Stimulated activated CD8-positive, alpha-beta memory T cell treated with anti-CD3 and anti-CD28 coated beads, Interleukin-15, amount 100 ng/mL, for 4 hours (primary cell): ENCODE measurements at places on chromosomes 12 and 14.

- no peak for DNase-seq
Measured at GRCh38 chr14:91048265-91048664, 12.2 kb downstream of the RPS6KA5 start.

- no peak for DNase-seq
Measured at GRCh38 chr12:91628656-91629055, 446.0 kb upstream of the DCN start.

DNA sequence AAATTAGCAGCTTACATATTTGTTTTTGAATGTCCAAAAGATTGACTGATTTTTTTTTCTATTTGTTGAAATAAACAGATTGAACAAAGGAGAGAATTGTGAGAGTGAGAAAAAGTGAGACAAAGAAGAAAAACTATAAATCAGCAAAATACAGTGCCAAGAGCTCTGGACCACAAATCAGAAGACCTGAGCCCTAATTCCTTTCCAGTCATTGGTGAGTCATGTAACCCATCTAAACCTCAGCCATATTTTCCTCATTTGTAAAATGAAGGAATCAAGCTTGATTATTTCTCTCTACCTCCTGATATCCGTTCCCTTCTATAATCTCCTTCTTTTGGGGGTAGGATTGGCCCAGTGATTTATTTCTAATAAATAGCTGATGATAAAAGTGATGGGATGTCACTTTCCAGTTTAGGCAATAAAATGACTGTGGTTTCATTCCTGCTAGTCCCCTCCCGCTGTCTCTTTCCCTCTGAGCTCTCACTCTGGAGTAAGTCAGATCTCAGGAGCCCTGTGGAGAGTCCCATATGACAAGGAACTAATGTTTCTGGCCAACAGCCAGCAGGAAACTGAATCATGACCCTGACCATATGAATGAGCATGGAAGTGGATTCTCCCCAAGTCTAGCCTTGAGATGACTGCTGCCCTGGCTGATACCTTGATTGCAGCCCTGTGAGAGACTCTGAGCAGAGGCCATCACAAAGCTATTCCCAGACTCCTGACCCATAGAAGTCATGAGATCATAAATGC, 218.9 kb downstream of the ACSS3 start:
- DNase-seq = no peak

DNA sequence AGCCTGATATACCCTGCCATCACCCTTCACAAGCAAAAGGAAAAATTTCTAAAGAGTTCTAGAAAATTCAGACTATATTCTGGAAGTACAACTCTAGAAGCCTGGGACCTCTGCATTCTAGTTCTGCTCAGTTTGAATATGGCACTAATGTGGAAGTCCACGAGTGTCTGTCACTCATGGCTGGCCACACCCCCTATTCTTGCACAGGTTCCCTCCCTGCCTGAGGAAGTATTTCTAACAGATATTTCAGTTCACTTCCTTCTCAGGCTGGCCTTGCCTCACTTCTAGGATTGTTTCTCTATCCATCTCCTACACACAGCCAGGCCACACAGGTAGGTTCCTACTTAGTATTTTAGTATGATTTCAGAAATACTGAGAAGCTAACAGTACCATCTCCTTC, 67.4 kb downstream of the PHLDA1 start:
- DNase-seq = no peak

DNA sequence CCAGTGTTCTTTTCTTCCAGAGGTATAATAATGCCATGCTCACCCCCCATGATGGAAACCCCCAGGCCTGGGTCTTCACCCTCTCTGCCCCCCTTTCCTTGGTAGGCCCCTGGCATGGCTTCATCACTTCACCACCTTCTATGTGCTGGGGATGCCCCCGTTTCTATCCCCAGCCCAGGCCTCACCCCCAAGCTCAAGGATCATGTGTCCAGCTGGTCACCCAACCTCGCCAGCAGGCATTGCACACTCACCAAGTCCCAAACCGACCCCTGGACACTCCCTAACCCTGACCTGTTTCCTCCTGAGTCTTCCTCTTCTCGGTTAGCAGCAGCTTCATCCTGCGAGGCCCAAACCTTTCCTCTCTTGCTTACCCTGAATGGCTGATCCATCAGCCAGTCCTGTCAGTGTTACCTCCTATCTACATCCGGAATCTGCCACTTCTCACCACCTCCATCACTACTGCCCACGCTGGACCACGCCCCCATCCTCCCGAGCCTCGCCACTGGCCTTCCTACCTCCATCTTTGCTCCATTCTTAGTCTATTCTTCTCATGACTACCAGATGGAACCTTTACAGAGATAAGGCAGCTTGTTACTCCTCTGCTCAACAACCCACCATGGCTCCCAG, 69.0 kb downstream of the MVK start:
- DNase-seq = no peak

DNA sequence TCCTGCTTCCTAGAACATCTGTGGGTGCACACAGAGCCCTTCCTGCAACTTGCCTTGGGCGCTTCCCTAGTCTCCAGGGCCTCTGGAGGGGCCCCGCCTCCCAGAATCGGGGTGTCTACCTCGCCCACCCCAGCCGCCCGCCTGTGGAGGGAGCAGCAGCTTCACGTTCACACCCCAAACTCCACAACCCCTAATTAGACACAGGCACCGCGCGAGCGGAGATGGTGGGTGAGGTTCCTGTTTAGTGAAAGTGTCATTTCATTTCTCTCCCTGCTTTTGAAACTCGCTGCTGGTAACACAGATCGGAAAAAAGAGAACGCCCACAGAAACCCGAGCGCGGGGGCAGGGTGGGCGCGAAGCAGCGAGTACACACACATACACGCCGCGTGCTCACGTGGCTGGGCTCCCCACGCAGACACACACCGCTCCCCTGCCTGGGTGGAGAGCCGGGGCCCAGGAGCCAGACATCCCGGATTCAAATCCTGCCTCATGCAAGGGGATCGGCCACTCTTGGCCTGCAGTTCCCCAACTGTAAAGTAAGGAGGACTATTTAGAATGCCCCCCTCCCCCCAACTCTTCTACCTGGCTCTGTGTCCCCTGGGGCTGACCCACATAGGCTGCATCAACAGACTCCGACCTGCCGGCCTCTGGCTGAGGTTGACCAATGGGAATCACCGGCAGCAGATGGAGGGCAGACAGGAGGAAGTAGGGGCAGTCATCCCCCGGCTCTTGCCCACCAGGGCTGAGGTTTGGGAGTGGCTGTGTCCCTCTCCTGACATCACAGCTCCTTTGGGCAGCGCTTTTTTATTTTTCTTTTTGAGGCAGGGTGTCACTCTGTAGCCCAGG, 79.2 kb upstream of the NCOR2 start:
- DNase-seq = peak; percentile 77

- no peak for DNase-seq
Measured at GRCh38 chr14:38404100-38404541, 148.2 kb upstream of the CLEC14A start.

DNA sequence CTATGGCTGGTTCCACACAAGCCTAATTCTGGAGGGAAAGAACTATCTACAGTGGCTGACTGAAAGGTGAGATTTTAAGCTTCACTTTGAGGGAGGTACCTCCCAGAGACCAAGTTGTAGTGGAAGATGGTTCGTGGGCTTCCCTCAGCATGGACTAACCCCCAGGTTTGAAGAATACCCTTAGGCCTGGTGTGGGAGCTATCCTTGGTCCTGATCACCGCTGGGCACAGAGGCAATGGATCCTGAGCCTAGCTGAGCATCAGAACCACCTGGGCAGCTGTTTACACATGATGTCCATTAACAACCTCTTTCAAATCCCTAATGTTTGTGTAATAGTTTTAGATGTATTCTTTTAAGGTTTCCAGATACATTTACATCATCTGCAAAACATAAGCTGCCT, 10.3 kb downstream of the DAO start:
- DNase-seq = no peak

DNA sequence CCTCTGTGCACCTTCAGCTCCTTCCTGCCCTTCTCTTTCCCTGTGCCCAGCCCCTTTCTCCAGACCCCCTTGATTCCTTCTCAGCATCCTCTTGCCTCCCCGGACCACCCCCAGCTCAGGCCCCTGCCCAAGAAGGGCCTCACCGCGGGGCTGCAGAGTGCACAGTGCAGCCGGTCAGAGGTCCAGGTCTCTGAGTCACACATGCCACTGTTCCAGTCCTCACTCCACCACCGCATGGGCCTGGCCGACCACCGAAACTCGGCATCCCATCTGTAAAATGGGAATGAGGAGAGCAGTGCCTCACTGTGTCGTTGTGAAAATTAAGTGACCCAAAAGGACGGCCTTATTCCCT, 13.3 kb downstream of the BDKRB1 start:
- DNase-seq = no peak

GRCh38 chr12:123960856-123961255, 11.8 kb downstream of the CCDC92 start:
- no peak for DNase-seq

DNA sequence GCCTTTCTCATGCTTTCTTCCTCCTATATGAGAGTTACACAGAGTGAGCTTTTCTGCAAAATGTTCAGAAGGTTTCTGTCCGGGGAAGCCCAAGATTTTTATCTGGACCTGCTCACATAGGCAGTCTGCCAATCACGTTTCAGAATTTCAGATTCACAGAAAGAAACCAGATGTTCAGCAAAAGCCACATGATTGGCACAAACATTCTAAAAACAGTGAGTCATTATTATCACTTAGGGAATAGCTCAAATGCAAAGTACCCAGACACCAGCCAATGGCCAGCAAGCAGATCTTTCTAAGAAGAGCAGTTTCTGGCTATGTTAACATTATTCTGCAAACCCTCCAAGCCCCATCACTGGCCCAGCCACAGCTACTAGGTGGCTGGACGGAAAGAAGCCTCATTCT, 1558.5 kb upstream of the TMEM132C start:
- DNase-seq = no peak

- DNase-seq = no peak
Measured at GRCh38 chr14:67079846-67080245, 109.4 kb upstream of the GARIN2 start.

- no peak for DNase-seq
Measured at GRCh38 chr12:11513288-11513687, 117.9 kb upstream of the PRB2 start.

- no peak for DNase-seq
Measured at GRCh38 chr12:10027721-10028120, 2.8 kb upstream of the CLEC9A start.

- DNase-seq = no peak
Measured at GRCh38 chr14:74083784-74084276, 423 bp downstream of the ALDH6A1 start.

DNA sequence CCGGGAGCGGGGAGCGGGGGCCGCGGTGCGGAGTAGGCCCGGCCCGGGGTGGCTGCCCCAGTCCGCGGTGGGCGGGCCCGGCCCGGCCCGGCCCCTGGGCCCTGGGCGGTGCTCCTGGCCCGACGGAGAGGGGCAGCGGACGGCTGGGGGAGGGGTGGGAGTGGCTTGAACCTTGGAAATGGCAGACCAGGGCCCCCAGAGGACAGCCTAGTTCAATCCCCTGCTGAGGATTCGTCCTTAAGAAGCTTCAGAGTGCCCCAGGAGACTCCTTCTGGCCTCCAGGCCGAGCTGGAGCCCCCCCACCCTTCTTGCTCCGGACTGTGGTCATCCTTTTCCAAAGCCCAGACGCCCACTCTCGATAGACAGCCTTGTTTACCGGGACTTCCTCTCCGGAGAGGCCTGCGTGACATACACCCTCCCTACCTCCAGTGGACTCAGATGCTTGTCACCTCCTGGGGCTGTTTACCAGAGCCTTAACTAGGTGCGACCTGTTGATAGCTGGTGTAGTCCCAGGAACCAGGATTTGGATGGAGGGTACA, 458 bp downstream of the KHNYN start:
- DNase-seq = no peak
